DMS 273 treated with DMSO at 0.1 percent for 48 hours (cell line): ENCODE measurements at places on chromosomes 7 and 10.

DNA sequence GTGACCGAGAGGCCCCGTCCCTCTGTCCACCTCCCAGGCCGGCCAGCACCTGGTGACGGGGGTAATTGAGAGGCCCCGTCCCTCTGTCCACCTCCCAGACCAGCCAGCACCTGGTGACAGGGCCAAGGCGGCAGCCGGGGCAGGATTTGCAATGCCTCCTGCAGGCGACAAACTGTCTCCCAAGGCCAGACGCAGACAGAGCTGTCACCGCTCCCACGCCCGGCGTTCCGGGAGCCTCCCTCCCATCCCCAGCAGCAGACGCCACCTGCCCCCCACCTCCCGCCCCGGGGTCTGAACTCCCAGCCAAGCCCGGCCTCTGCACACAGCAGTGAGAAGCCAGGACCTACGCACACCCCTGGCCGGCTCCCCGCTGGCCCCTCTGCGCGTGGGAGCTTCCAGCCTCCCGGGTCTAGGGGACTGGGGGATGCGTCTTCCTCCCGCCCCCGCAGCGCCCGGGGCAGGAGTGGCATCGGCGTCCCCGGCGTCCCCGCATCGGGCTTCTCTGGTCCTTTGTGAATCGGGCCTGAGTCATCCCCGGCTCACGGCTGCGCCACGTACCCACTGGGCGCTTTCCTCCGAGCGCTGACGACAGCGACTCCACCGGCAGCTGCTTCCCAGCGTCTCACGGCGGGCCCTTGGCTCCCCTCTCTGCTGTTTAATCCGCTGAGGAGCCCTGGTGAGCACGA, 95.1 kb upstream of the DIP2C start:
- no peak for DNase-seq

GRCh38 chr7:126778101-126778500, 474.6 kb downstream of the GRM8 start:
- no peak for DNase-seq

DNA sequence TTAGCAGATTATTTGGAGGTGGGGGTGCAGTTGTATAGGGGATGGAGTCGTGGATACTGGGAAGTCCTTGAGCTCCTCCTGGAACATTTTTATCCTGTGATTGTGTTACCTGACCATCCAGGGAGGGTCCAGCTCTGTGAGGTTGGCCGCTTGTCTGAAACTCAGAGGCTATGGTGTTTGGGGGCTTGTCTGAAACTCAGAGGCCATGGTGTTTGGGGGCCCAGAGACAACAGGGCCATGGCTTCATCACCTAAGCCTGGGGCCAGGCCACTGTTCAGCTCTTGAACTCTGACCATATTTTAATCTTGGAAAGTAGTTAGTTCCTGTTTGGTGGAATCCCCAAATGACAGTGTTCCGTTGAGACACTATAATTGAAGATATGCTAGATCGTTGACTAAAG, 66.1 kb downstream of the TRRAP start:
- no peak for DNase-seq

DNA sequence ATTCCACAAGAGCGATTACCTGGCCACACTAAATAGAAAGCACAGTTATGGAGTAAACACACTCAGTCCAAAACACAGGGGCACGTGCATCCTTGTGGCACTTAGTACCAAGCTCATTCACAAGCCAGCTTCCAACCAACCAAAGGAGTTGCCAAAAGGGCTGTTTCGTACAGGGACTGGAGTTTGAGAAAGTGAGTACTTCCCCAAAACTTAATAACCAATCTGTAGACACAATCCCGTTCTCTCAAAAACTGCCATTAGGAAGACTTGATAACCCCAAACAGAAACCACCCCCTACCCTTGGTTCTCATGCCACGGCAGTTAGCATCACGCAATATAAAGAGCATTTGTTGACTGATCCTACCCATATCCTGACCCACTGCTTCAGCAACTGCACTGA, 166.2 kb upstream of the ASAH2 start:
- DNase-seq: no peak

DNA sequence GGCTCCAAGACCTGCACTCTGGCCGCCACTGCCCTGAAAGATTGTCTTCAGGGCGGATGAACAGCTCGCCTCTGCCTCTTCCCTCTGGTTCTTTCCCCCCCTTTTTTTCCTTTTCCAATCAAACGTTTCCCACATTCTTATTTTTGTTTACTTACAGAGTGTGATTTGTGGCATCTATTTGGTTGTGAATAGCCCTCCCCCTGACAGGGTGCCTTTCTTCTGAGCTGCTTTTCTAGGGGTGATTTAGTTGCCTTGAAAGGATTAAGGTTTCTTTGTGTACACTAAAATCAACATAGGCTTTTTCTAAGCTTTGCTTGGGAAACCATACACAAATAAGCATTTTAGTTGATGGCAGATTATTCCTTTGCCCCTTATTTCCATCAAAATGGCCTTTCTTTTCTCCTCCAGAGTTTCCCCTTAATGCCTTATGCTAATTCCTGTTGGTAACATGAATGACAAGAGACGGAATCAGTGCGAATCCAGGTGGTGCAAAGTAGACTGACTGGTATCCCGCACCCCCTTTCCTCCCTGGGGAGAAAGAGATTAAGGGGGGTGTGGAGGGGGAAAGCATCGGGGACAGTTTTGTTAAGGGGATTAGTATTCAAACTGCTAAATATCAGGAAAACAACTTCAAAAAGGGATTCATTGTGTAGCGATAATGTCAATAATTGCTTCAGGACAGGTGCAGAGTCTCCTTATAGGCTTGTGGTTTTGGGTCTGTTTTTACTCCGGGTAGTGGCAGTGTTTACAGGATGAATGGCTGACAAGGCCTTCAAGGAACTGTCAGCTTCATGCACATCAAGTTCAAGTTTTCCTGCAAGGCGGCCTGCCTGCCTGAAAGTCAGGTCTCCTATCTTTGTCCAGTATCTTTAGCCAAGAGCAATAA, 431.6 kb upstream of the GALNT17 start:
- no peak for DNase-seq

GRCh38 chr10:75400771-75401568, 594 bp downstream of the ZNF503 start:
- peak; percentile 41 for DNase-seq

DNA sequence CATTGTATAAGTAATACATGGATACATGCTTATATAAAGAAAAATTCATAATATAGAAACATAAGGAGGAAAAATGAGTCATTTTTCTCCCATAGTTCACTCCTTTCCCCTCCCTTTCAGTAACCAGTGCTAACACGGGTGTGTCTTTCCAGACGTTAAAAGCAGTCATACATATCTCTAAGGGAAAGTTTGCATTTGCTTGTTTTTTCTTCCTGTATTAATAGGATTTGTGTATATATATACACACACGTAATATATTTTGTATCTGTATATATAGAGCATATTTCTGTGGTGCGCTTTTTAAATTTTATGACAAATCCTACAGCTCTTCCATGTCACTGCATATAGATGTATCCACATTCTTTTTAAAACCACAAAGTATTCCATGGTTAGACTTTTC, 78.8 kb downstream of the RALA start:
- DNase-seq: no peak

GRCh38 chr10:112235920-112236319, 47.3 kb upstream of the TECTB start:
- no peak for DNase-seq

GRCh38 chr10:99975106-99975829, 34.5 kb downstream of the DNMBP start:
- DNase-seq: no peak

- DNase-seq: no peak
Measured at GRCh38 chr10:71622154-71622526, 97.4 kb downstream of the C10orf105 start.

DNA sequence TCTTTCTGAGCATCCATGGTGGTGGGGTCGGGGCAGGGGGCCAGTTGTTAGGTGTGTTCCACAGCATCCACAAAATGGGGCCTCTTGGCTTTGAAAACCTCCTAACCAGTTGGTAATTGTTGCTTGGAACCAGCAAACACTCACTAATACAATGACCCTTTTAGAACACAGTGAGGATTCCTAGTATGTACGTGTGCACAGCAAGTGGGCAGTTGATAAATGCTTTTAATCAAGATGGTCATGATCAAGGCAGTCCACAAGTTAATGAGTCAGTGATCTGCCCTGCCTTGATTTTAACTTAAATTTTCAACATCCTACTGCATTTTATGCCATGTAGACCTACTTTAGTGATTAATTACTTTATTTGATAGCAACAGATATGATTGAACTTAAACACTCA, 103.1 kb downstream of the ETV1 start:
- no peak for DNase-seq

- no peak for DNase-seq
Measured at GRCh38 chr10:95260909-95261552, 29.8 kb downstream of the PDLIM1 start.

GRCh38 chr7:148031811-148032210, 558.8 kb upstream of the C7orf33 start:
- DNase-seq: no peak

DNA sequence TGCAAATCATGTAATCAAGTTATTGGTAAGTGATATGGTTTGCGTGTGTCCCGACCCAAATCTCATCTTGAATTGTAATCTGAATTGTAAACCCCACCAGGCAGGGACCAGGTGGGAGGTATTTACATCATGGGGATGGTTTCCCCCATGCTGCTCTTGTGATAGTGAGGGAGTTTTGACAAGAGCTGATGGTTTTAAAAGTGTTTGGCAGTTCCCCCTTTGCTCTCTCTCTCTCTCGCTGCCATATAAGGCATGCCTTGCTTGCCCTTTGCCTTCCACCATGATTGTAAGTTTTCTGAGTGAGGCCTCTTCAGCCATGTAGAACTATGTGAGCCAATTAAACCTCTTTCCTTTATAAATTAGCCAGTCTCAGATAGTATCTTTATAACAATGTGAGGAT, 302.6 kb downstream of the THSD7A start:
- DNase-seq: no peak

DNA sequence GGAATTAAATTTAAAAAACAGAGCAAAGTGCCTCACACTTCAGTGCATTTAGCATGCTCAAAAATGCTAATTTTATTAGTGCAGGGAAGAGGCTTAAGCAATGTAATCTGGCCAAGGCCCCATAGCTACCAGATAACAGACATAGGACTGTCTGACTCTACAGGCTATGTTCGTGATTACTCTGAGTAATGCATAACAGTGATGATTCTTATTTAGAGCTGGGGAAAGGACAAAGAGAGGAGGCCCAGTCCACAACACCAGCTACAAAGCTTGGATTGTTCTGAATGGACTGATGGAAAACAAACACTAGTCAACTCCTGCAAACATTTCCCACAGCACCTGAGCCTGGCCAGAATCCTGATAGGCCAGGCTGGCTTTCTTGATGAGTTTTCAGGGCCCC, 8.4 kb upstream of the CH25H start:
- no peak for DNase-seq

GRCh38 chr7:34928052-34928451, 109.2 kb downstream of the DPY19L1 start:
- no peak for DNase-seq

DNA sequence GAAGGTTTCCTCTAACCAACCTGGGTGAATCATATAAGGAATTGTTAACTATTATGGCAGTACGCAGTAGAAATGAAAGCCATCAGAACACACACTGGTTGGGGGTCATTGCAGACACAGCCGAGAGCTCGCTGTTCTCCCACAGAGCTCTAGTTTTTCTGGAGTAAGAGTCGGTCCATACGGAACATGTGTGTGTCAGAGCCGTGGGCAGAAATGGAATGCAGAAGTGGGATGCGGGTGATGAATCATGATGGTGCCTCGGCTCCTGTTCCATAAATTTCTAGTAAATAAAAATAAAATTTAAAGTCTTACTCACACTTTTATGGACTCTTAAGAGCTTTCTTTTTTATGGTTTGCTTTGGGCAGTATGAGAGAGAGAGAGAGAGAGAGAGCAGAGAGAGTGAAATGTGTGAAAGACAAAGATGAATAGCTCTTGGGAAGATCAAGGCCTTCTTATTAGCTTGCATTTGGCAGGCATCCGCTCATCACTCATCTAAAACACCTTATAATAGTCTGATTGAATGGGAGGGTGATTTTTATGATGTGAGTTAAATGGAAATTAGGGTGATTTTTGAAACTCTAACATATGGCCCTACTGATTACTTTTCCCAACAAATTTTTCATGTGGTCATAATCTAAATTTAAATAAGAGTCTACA, 98.8 kb upstream of the PFKP start:
- no peak for DNase-seq

DNA sequence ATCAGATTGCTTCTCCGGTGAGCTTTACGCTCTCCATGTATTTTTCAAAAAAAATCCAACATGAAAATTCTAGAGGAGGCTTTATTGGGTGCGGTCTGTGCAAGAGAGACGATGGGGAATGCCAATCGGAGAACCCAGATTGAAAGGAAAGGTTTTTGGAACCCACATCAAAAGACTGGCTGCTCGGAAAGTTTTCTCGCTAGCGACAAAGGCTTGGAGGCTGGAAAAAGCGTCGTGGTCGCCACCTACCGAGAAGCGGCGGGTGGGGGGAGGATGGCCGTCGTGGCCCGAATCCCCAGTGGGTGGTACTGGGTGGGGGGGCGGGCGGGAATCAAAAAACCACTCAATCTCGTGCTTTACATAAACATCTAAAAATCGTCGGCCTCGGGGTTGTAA, 1.1 kb upstream of the GTF2I start:
- DNase-seq: peak; percentile 57

DNA sequence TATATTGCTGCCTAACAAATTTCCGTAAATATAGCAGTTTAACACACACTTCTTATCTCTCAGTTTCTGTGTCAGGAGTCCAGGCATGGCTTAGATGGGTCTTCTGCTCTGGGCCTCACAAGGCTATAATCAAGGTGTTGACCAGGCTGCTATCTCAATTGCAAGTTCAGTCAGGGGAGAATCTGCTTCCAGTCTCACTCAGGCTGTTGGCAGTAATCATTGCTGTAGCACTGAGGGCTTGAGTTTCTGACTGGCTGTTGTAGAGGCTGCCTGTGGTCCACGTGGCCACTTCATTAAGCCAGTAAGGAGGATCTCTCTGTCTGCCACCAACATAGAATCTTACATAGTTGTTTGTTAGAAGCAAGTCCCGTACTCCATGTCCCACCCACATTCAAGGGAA, 138.4 kb downstream of the ST7 start:
- no peak for DNase-seq

DNA sequence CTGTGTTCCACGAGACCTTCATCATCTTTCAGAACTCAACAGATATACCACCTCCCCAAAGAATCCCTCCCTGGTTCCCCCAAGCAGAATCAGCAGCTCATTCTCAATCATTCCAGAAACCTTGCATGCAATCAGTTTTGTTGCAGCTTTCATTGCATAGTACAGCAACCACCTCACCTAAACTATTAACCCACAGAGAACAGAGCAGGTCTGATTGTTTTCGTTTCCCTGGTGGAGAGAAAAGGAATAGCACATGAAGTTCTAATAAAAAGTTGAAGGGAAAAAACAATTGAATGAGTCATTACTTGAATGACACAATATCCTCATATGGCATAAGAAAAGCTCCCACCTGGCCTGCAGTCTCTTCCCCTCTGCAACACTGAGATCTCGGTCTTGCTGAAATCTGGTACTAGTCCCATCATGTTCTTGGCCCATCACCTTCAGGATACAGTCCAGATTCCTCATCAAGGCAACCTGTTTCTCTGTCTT, 147.1 kb upstream of the GDF10 start:
- no peak for DNase-seq

GRCh38 chr7:88363869-88364268, 57.2 kb upstream of the STEAP4 start:
- DNase-seq: no peak
